Calu3 (cell line): ENCODE measurements at places on chromosomes 13 and 19. TPM values are rescaled to one million over a fixed set of nuclear protein-coding genes. Genes with fewer than 3 reads are reported as not detected.

IL4I1 gene
- total RNA-seq = 8.2 and 10.7 TPM in 2 replicates

FUT3 gene
- total RNA-seq = 15.6 and 18.6 TPM in 2 replicates

GNA15 gene
- total RNA-seq = 5.9 and 6.5 TPM in 2 replicates

NLRP12 gene
- total RNA-seq = 0.15 TPM in 1 of 2 replicates, not detected in the other

ZNF844 gene
- total RNA-seq = not detected in 2 replicates

THSD8 gene
- 14.0 and 16.1 TPM in 2 replicates for total RNA-seq

PTH2 gene
- not detected in 2 replicates for total RNA-seq

DAND5 gene
- total RNA-seq = 0.21 and 0.47 TPM in 2 replicates

LRRC8E gene
- total RNA-seq = 8.0 and 9.1 TPM in 2 replicates

FPR2 gene
- not detected in 2 replicates for total RNA-seq

ZNF681 gene
- 3.7 and 6.9 TPM in 2 replicates for total RNA-seq

ZNF813 gene
- not detected in 2 replicates for total RNA-seq

CEACAM3 gene
- not detected in 2 replicates for total RNA-seq

PABPC3 gene
- total RNA-seq = 0.15 and 0.28 TPM in 2 replicates

CLDND2 gene
- total RNA-seq = 1.1 and 1.2 TPM in 2 replicates

SLC10A2 gene
- not detected in 2 replicates for total RNA-seq

DPP9 gene
- total RNA-seq = 52.2 and 59.2 TPM in 2 replicates

GRAMD1A gene
- 114 and 126 TPM in 2 replicates for total RNA-seq

SLC17A7 gene
- not detected in 2 replicates for total RNA-seq

RAB4B gene
- 21.0 and 22.7 TPM in 2 replicates for total RNA-seq

KLK14 gene
- 0.34 and 0.38 TPM in 2 replicates for total RNA-seq

IRGC gene
- not detected in 2 replicates for total RNA-seq

CCDC169 gene
- not detected in 2 replicates for total RNA-seq

KLK11 gene
- total RNA-seq = 10.8 and 25.1 TPM in 2 replicates

PIN1 gene
- total RNA-seq = 49.5 and 51.0 TPM in 2 replicates

CYP2A7 gene
- not detected in 2 replicates for total RNA-seq

RAB3A gene
- 1.9 TPM in 2 replicates for total RNA-seq

PRR19 gene
- 1.7 and 2.4 TPM in 2 replicates for total RNA-seq

EXOC3L2 gene
- total RNA-seq = not detected in 2 replicates

SIGLEC5 gene
- total RNA-seq = not detected in 2 replicates

HSPB6 gene
- 0.71 and 0.93 TPM in 2 replicates for total RNA-seq
